Karpas-422 (cell line): ENCODE measurements at places on chromosomes 2 and 18. TPM values are rescaled to one million over a fixed set of nuclear protein-coding genes. Genes with fewer than 3 reads are reported as not detected.

CYS1 gene
- total RNA-seq = 0.54 TPM in 1 of 2 replicates, not detected in the other

MAP3K19 gene
- total RNA-seq = not detected in 2 replicates

RPE gene
- total RNA-seq = 67.5 and 77.4 TPM in 2 replicates

CXCR1 gene
- not detected in 2 replicates for total RNA-seq

POTEF gene
- 0.07 TPM in 1 of 2 replicates, not detected in the other for total RNA-seq

TMEM247 gene
- not detected in 2 replicates for total RNA-seq

DUSP2 gene
- total RNA-seq = 25.1 and 45.2 TPM in 2 replicates

SAG gene
- not detected in 2 replicates for total RNA-seq

MSGN1 gene
- total RNA-seq = not detected in 2 replicates

IL1RN gene
- total RNA-seq = not detected in 2 replicates

RAB12 gene
- 11.9 and 17.2 TPM in 2 replicates for total RNA-seq

PARD3B gene
- total RNA-seq = not detected in 2 replicates

UGT1A10 gene
- total RNA-seq = 0.11 and 0.14 TPM in 2 replicates

ABCG8 gene
- not detected in 2 replicates for total RNA-seq

SKA1 gene
- total RNA-seq = 20.3 and 28.8 TPM in 2 replicates

UGT1A3 gene
- not detected in 2 replicates for total RNA-seq

AQP12A gene
- not detected in 2 replicates for total RNA-seq

GALNT5 gene
- total RNA-seq = not detected in 2 replicates

CGREF1 gene
- not detected in 2 replicates for total RNA-seq

HOXD13 gene
- total RNA-seq = not detected in 2 replicates

DNER gene
- not detected in 2 replicates for total RNA-seq

PROKR1 gene
- not detected in 2 replicates for total RNA-seq

DSC2 gene
- total RNA-seq = not detected in 2 replicates

NRP2 gene
- 4.4 and 7.2 TPM in 2 replicates for total RNA-seq

FAM237A gene
- total RNA-seq = not detected in 2 replicates

PLCL1 gene
- not detected in 2 replicates for total RNA-seq

UBE2E3 gene
- 47.2 and 124 TPM in 2 replicates for total RNA-seq

IL36G gene
- total RNA-seq = not detected in 2 replicates

KIF5C gene
- 8.3 and 11.3 TPM in 2 replicates for total RNA-seq

ALLC gene
- not detected in 2 replicates for total RNA-seq

FNDC4 gene
- not detected in 2 replicates for total RNA-seq

PKP4 gene
- not detected in 2 replicates for total RNA-seq

IL36RN gene
- total RNA-seq = not detected in 2 replicates

REG3G gene
- not detected in 2 replicates for total RNA-seq

STARD6 gene
- 0.47 TPM in 1 of 2 replicates, not detected in the other for total RNA-seq

THAP4 gene
- total RNA-seq = 45.4 and 107 TPM in 2 replicates

FBXO15 gene
- 0.32 and 0.89 TPM in 2 replicates for total RNA-seq

FASTKD1 gene
- 28.7 and 46.6 TPM in 2 replicates for total RNA-seq

IGFBP2 gene
- total RNA-seq = not detected in 2 replicates

CREG2 gene
- not detected in 2 replicates for total RNA-seq

ZSWIM2 gene
- not detected in 2 replicates for total RNA-seq

STPG4 gene
- total RNA-seq = 0.18 TPM in 1 of 2 replicates, not detected in the other

IL37 gene
- not detected in 2 replicates for total RNA-seq

CDC42EP3 gene
- 10.7 and 12.5 TPM in 2 replicates for total RNA-seq

IGFBP5 gene
- not detected in 2 replicates for total RNA-seq

GCA gene
- total RNA-seq = 0.11 TPM in 1 of 2 replicates, not detected in the other

SCYGR7 gene
- not detected in 2 replicates for total RNA-seq

PLGLB1 gene
- total RNA-seq = 4.1 and 12.2 TPM in 2 replicates

HOXD4 gene
- not detected in 2 replicates for total RNA-seq

IL18RAP gene
- total RNA-seq = 1.2 and 4.4 TPM in 2 replicates

C1QL2 gene
- not detected in 2 replicates for total RNA-seq

TCF23 gene
- total RNA-seq = not detected in 2 replicates

TMEM169 gene
- total RNA-seq = not detected in 2 replicates

IL36A gene
- not detected in 2 replicates for total RNA-seq

PRSS56 gene
- total RNA-seq = not detected in 2 replicates

PFN4 gene
- total RNA-seq = 2.1 TPM in 1 of 2 replicates, not detected in the other

ITGA4 gene
- total RNA-seq = 176 and 244 TPM in 2 replicates

VWC2L gene
- not detected in 2 replicates for total RNA-seq

YES1 gene
- total RNA-seq = not detected in 2 replicates
